Stimulated activated memory B cell treated with anti-CD40 and anti-IgM and Interleukin-4, amounts not matched to agents 10 μg/mL and 1 μg/mL and 100 μg/mL, for 72 hours (primary cell): ENCODE measurements at places on chromosomes 5 and 9.

DNA sequence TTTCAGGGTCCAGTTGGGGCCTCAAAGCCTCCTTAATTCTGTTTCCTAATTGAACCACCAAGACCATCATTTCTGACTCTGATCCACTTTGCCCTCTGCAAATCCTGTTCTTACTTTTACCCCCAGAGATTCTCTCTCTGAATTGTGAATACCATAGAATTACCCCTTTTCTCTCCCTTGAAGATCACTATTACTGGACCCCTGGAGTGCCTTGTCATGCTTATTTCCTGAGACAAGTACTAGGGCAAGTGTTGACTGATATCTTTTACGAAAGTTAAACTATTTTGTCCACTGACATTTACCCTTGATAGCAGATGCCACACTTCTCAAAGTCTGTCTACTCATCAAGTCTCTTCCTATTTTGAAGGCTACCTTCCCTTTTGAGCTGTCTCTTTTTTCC is 246.9 kb upstream of the PTGER4 start:
- ATAC-seq: no peak

DNA sequence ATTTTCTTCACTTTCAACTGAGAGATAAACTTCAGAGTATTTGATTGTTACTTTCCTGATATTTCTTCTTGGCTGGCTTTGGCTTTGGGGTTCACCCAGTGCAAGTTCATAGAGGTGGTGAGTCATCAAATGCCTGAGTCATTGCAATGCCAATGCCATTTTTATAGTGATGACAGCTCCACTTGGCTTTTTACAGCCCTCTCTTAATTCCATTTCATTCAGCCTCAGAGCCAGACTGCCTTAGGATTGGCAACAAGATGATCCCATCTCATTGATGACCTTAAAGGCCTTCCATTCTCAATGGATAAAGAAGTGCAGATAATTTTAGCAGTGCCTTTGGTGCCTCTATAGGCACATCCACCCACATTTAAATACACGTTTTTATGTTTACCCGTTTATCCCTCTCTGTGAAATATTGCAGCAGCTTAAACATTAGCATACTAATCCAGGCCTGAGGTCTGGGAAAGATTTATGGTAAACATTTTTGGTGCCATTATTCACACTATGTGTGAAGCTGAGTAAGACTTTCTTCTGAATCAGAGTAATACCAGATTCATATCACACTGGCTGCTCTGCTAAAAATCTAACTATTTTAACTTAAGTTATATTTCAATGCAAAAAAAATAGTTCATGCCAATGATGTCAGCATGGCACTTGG is 88.9 kb upstream of the TYRP1 start:
- ATAC-seq: no peak

GRCh38 chr9:96617439-96618185 is 2.0 kb downstream of the CDC14B start:
- ATAC-seq: no peak

DNA sequence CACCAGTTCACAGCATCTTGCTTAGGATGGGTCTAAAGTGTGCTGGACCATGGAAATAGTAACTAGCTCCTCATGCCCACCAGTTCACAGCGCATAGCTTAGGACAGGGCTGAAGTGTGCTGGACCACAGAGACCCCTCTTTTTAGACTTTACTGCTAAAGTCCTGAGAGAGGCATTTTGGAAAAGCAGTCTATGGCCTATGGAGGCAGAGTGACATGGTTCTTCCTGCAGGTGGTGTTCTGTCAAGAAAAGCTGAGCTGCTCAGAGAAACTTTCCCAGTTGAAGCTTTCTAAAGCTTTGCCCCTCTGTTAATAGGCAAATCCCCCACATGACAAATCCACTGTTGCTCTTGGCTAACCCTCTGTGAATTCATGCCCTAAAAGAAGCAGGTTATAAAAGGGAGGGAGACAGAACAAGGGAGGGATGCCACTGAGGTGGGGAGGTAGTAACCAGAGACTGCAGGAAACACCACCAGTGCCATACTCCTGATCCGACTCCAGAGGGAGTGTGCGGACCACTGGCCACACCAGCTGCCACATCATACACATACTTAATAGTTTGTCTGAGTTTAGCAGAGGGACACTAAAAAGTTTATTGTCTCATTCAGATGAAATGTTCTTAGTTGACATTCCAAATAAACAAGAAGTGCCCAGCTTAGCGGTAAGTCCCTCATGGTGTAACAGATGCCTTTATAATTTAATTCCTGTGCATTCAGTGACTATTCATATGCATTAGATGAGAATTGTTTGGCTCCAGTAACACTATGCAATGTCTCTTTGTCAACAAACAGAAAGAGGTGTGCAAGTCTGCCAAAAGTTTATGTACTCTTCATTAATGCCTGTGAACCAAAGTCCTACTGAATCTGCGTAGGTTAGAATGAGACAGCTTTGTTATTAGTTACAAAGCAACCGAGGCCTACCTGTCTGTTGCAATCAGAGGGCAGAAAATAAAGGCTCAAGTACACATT is 236.2 kb upstream of the NFIL3 start:
- no peak for ATAC-seq

DNA sequence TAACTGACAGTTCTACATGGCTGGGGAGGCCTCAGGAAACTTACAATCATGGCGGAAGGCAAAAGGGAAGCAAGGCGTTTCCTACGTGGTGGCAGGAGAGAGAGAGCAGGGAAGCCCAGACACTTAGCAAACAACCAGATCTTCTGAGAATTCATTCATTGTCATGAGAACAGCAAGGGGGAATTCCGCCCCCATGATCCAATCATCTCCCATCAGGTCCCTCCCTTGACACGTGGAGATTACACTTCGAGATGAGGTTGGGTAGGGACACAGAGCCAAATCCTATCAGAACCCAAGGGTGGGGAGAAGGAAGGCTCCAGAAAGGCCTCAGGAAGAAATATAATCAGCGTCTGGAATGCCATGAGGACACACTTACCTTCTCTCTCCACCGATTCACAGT is 34.3 kb downstream of the KIF4B start:
- ATAC-seq: no peak

DNA sequence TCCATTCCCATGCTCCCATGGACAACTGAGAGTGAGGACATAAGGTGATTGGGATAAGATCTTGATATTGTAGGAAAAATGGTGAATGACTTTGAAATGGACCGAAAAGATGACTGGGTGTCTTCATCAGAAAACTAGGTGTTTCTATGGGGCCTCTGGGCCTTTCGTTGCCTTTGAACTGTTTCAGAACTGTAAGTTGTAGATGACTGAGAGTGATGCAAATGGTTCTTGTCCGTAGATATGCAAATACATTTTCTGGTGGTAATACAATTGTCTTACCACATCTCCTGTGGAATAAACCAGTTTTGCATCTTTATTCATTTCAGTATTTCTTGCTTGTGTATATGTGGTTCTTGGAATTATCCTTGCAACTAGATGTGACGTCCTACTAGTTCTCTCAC is 16.0 kb upstream of the TEX48 start:
- peak; percentile 71 for ATAC-seq

DNA sequence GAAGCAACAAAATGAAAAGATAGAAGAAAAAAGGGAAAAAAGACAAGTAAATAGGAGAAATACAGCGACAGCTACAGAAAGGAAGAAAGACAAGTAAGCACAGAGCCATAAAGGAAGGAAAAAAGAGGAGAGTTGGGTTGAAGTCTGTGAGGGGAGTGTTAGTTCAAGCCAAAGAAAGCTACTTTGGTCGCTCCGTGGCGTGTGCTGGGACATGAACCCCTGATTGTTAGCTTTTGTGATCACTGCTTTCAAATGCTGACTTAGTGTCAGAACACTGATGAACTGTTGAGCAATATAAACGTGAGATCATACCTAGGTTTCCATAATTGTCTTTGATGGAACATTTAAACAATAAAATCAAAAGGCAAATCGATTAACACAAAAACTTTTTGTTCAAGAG is 370.1 kb downstream of the TMEM161B start:
- ATAC-seq: no peak

DNA sequence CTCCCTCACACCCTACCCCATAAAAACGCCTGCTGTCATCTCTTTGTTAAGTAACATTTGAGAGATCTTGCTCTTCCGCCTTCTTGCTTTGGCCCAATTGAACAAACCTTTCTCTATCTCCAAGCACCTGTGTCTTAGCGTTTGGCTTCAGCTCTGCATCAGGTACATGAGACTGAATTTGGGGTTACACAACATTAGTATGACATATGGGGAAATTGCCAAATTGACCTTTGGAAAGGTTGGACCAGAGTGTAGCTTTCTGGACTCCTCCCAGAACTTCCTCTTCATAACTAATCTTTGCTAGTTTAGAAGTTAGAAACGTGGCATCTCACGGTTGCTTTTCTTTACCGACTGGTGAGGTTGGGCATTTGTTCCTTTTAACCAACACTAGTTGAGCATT is 3.5 kb upstream of the EXOSC3 start:
- ATAC-seq: no peak

- ATAC-seq: no peak
Measured at GRCh38 chr5:152704286-152704685, 299.2 kb upstream of the NMUR2 start.

- no peak for ATAC-seq
Measured at GRCh38 chr9:10701906-10702305, 89.1 kb upstream of the PTPRD start.

- ATAC-seq: no peak
Measured at GRCh38 chr5:113632996-113633395, 119.5 kb downstream of the YTHDC2 start.

- ATAC-seq: peak; percentile 37
Measured at GRCh38 chr9:121598965-121599871, 52.2 kb upstream of the DAB2IP start.

GRCh38 chr9:5445886-5446285 is 4.5 kb upstream of the CD274 start:
- no peak for ATAC-seq

GRCh38 chr9:127586537-127586936 is 25.5 kb upstream of the STXBP1 start:
- ATAC-seq: peak; percentile 58

DNA sequence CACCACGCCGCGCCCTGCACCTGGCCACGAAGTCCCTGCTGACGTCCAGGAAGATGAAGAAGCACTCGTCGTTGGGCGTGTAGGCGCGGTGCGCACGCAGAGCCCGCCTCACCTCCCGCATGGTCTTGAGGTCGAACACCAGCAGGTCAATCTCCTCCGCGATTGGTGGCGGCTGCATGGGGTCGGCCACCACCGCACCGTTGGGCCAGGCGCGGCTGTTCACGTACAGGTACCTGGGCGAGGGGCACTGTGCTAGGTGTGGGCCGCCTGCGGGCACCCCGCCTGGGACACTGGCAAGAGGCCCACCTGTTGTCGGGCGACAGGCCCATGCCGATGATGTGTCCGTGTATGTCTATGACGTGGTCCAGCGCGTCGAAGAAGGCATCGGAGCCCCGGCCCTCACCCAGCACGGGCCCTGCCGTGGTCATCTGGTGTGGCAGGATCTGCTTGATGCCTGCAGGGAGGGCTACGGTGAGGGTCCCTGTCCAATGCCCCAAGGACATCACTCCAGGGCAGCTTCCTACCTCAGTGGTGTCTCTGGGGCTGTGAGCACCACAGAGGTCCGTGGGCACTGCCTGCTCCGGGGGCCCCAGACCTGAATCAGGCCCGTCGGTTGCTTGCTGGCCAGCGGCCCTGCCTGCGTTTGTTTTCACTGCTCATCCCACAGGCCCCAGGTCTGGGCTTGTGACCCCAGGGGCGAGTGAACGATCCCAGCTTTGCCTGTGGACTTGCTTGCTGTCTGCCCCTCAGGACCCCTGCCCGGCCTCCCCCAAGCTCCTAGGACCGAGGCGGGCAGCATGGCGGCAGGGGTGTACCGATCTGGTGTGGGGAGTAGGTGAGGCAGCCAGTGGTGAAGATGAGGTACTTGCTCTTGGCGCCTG is 3.1 kb downstream of the FBXW5 start:
- no peak for ATAC-seq

DNA sequence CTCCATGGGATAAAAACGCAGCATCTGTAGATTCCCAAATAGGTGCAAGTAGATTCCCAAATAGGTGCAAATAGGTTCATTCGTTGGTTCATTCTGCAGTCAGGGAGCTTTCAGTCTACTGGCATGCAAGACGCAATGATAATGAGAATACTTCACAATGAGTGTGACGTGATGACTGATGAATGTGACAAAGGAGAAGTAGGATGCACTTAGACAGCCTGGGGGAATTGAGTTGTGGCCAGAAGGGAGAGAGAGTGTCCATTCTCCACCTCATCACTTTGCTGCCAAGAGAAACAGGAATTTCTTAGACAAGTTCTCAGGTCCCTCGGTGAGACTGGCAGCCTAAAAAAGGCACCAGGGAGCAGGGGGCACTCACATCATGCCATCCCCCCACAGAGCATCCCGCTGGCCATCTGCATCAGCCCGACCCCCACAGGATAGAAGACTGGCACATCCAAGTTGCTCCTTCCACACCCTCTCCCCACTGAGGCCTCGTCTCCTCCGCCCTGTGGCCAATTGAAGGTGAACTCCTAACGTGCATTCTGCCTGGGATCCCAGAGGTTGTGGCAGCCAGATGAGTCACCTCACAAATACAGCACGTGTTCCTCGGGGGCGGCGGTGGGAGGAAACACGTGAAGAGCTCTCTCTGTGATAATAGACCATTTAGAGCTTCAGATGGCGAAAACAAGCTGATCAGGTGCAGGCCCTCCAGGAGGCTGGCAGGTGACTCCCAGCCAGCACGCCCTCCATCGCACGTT is 19.9 kb upstream of the KCNIP1 start:
- ATAC-seq: no peak

- ATAC-seq: no peak
Measured at GRCh38 chr5:111197523-111197922, 26.7 kb upstream of the CAMK4 start.

- ATAC-seq: peak; percentile 94
Measured at GRCh38 chr9:75053869-75054268, 25.8 kb upstream of the CARNMT1 start.

DNA sequence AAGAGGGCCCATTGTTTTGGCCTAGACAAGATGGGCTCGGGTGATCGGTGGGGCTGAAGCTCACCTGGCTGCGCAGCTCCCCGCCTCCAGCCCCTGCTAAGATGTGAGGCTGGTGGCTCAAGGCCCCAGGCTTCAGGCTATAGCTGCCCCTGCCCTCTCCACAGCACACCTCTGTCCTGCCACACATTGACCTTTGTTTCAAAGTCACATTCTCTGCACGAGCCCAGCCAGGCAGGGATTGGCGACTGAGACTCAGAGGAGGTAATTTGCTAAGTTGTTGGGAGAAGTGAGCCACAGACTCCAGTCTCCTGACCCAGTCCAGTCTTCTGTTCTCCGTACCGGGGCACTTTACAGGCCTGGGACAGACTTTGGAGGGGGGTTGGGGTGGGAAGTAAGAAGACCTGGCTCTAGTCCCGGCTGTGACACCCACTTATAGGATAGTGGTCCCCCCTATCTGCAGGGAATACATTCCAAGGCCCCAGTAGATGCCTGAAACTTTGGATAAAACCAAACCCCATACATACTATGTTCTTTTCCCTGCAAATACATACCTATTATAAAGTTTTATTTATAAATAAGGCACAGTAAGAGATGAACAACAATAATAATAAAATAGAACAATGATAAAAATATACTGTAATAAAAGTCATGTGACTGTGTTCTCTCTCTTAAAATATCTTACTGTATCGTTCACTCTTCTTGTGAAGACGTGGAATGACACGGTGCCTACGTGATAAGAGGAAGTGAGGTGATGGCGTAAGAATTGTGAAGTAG is 13.3 kb downstream of the PDGFRB start:
- ATAC-seq: no peak
